Natural killer cell treated with Interleukin-12 subunit alpha and Interleukin-12 subunit beta and Interleukin-15 and Interleukin-18, amount 100 ng/mL, for 72 hours (primary cell): ENCODE measurements at places on chromosomes 4 and X.

DNA sequence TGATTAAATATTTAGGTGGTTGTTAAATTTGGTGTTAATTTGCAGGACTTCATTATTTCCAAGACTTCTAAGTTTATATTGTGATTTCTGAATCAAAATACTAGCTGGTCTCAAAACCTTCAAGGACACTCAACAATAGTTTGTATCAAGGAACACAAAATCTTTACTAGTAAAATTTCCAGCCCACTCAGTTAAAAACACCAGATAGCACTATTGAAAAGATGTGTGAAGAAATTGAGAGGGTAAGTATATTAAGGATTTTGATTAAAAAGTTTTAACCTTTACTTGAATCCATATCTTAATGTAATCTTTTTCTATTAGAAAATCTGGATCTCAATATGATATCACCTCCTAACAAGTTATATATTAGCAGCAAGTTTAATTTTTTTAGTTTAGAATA, 89.3 kb upstream of the UGT8 start:
- no peaks in the 10 kb centered on the region for H3K4me1 ChIP-seq
- H3K36me3 ChIP-seq, result no peaks in the 10 kb centered on the region
- no peak for DNase-seq
- H3K27ac ChIP-seq, result no peak overlapping the region
- H3K27me3 ChIP-seq, result no peaks in the 10 kb centered on the region

DNA sequence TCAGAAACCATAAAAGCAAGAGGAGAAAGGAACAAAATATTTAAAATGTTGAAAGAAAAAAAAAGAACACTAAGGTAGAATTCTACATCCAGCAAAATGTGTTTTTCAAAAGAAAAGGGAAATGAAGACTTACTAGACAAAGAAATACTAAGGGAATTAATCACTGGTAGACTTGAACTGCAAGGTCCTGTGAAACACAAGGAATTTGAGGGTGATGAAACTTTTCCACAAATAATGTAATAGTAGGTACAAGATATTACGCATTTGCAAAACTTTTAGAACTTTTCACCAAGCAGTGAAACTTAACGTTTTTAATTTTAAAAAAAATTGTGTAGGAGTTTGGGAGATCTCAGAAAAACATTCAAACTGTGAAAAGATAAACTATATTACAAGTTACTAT, 180.3 kb upstream of the MAGEB16 start:
- DNase-seq, result no peak
- no peak overlapping the region for H3K4me3 ChIP-seq
- H3K27ac ChIP-seq, result no peak overlapping the region
- no peaks in the 10 kb centered on the region for H3K4me1 ChIP-seq

DNA sequence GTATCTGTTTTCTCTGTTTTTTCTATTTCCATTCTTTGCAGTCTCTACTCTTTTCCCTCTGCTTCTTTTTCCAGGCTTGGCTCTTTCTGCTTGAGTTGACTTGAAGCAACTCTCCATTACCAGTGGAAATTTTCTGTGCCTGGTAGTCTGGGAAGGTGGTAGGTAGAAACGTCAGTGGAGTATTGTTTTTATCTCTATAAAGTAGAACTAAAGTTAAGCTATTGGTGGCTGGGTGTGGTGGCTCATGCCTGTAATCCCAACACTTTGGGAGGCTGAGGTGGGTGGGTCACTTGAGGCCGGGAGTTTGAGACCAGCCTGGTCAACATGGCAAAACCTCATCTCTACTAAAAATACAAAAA, 438.1 kb upstream of the AR start:
- peaks cover 4% of the 10 kb centered on the region for H3K27me3 ChIP-seq
- DNase-seq, result no peak
- no peaks in the 10 kb centered on the region for H3K4me1 ChIP-seq
- H3K4me3 ChIP-seq, result no peak overlapping the region
- no peak overlapping the region for H3K27ac ChIP-seq
- H3K36me3 ChIP-seq, result no peaks in the 10 kb centered on the region

DNA sequence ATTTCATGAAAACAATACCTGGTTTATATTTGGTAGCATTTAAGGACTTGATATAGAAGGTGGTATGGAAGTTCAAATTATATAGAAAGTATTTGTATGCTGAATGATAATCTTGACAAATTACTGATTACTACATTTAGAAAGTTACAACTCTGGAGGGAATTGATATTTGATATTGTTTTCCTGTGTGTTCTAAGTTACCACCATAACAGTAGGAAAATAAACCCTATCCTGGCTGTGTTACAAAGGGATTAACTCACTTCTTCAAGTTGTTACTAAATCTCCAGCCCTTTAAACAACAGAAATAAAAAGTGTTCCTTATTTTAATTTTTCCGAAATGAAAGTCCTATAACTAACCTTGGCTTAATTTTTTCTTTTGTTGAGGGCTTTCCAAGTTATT, 36.6 kb downstream of the FHL1 start:
- H3K4me1 ChIP-seq, result no peaks in the 10 kb centered on the region
- no peaks in the 10 kb centered on the region for H3K36me3 ChIP-seq
- peaks cover 8% of the 10 kb centered on the region for H3K27me3 ChIP-seq
- no peak overlapping the region for H3K27ac ChIP-seq
- no peak for DNase-seq

DNA sequence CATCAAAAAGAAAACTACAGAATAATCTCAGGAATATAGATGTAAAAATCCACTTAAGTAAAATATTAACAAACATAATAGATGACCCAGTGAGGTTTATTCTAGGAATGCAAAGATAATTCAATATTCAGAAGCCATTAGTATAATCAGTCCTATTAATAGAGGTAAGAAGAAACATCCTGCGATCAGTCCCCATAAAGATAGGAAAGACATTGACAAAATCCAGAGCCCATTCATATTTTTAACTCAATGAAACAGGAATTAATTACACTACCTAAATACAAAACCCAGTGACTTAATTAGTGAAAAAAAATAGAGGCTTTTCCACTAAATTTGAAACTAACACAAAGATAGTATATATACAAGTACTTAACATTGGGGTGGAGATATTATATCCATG, 321.4 kb upstream of the INTU start:
- H3K4me3 ChIP-seq, result no peak overlapping the region
- H3K4me1 ChIP-seq, result no peaks in the 10 kb centered on the region
- H3K36me3 ChIP-seq, result peaks cover 19% of the 10 kb centered on the region
- no peaks in the 10 kb centered on the region for H3K27me3 ChIP-seq
- no peak overlapping the region for H3K27ac ChIP-seq
- no peak for DNase-seq

DNA sequence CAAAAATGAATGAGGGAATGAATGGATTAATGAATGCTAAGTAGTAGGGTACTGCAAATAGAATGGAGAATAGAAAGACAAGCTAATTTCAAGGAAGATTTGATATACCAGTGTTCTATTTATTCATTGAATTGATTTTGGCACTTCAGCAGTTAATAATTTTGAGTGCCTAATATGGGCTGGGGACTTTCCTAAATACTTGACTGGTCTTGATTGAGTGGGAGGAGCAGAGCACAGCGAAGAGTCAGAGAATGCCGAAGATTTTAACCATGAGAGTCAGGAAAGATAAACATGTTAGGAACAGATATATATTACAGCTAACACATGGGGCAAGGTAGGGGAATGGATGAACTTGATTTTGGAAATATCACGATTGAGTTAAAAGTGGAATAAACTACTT, 10.6 kb downstream of the IL15 start:
- no peak overlapping the region for H3K4me3 ChIP-seq
- H3K36me3 ChIP-seq, result no peaks in the 10 kb centered on the region
- H3K27ac ChIP-seq, result no peak overlapping the region
- H3K27me3 ChIP-seq, result no peaks in the 10 kb centered on the region
- no peak for DNase-seq

GRCh38 chr4:183304538-183304937, 15.5 kb downstream of the CLDN22 start:
- DNase-seq, result no peak
- H3K27me3 ChIP-seq, result peaks cover 16% of the 10 kb centered on the region
- H3K27ac ChIP-seq, result no peak overlapping the region
- no peaks in the 10 kb centered on the region for H3K4me1 ChIP-seq
- H3K4me3 ChIP-seq, result no peak overlapping the region

DNA sequence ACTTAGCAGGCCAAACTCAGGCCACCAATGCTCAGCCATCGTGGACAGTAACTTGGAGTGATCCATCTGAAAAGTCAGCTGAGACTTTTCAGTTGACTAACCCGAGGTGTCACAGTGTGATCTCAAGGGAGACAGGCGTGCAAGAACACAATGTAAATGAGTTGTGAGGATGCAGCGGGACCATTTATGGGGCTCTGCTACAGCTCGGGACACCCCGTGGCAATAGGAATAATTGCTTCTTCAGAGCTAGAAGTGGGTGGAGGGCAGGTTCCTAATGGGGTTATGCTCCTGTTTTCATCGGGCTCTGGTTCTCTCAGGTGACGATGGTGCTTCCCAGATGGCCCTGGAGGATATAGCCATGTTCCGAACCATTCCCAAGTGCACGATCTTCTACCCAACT, 27.3 kb downstream of the TKTL1 start:
- DNase-seq, result no peak
- H3K4me1 ChIP-seq, result peaks cover 30% of the 10 kb centered on the region
- no peak overlapping the region for H3K27ac ChIP-seq

GRCh38 chrX:111811831-111812230, 64.2 kb upstream of the TRPC5OS start:
- no peaks in the 10 kb centered on the region for H3K36me3 ChIP-seq
- no peaks in the 10 kb centered on the region for H3K27me3 ChIP-seq
- H3K27ac ChIP-seq, result no peak overlapping the region
- no peak overlapping the region for H3K4me3 ChIP-seq
- DNase-seq, result no peak

GRCh38 chr4:154485127-154485773, 6.3 kb downstream of the DCHS2 start:
- no peak overlapping the region for H3K4me3 ChIP-seq
- peaks cover 4% of the 10 kb centered on the region for H3K27me3 ChIP-seq
- DNase-seq, result no peak
- H3K4me1 ChIP-seq, result no peaks in the 10 kb centered on the region
- no peaks in the 10 kb centered on the region for H3K36me3 ChIP-seq

DNA sequence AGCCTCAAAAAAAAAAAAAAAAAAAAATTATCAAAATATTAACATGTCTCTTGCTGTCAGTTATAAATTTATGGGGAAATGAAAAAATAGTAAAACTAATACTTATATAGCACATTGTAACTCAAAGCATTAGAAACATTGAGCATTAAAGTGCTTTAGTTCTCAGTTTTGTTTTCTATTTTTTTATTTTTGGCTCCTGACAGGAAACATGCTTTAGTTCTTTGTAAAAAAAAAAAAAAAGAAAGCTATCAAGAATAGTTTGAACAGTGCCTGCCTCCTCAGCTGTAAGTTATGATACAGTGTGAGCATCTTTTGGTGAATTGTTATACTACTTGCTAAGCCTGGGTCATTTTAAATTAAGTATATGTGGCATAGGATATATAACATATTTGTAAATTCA, 5.1 kb upstream of the CENPC start:
- no peaks in the 10 kb centered on the region for H3K4me1 ChIP-seq
- no peaks in the 10 kb centered on the region for H3K36me3 ChIP-seq
- H3K4me3 ChIP-seq, result no peak overlapping the region
- no peak for DNase-seq
- H3K27me3 ChIP-seq, result no peaks in the 10 kb centered on the region
- no peak overlapping the region for H3K27ac ChIP-seq

- H3K4me3 ChIP-seq, result no peak overlapping the region
- H3K27ac ChIP-seq, result no peak overlapping the region
- peaks cover 2% of the 10 kb centered on the region for H3K4me1 ChIP-seq
- no peak for DNase-seq
Observed at GRCh38 chrX:46263494-46263893, 281.7 kb downstream of the ZNF674 start.

DNA sequence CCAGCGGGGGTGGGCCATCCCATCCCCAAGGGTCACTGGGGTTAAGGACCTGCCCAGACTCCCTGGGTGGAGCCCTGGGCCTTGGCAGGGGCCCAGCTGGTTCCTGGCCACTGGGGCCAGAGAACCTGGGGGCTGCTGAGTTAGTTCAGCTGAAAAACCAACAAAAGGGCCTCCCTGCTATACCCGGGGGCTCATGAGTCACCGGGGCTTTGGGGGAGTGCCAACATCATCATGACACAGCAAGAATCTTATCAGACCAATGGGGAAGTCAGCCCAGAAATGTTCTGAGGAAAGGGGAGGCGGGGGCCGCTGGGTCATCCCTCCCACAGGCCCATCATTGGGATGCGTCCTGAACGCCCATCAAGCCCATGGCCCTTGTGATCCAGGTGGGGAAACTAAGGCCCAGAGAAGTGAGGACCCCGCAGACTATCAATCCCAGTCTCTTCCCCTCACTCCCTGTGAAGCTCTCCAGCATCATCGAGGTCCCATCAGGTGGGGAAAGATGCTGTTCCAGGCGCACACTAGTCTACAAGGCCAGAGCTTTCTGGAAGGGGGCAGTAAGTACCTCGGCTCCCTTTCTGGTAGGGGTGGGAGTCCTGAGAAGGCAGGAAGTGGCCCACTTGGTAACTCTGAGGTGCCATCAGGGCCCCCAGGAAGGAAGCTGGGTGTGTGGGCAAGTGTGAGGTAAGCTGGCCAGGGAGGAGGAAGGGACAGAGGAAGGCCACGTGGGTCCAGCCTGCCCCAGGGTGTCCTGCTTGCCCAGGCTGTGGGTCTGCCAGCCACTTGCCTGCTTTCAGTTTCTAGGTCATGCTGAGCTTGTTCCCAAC, 4.5 kb downstream of the G6PD start:
- H3K27me3 ChIP-seq, result peaks cover 3% of the 10 kb centered on the region
- peaks cover 42% of the 10 kb centered on the region for H3K4me1 ChIP-seq
- no peaks in the 10 kb centered on the region for H3K36me3 ChIP-seq

DNA sequence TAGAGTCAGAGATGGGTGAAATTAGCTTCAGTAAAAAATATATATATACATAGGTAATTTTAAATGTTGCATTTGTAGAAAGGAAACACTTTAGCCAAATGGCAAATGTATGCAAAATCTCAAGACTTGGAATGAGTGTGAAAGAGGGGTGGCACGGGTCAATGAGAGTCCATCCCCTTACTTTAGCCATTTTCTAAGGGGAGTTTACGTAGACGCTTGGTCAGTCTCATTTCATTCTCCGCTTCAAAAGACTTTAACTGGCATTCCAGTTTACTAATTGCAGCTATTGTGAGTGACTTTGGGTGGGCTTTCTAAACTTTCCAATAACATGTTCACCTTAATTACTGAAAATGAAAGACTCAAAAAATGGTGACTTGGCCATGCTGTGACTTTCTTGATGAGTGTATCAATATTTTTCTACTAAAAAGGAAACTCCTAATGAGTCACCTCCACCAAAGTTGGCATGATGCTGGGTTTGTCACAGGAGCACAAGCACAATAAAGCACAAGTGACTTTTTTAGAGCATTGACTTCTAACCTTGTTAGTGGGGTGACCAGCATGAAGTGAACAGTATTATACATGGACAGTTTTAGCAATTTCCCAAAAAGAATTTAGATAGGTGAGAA, 356.0 kb upstream of the RASGEF1B start:
- peaks cover 19% of the 10 kb centered on the region for H3K4me1 ChIP-seq
- H3K27me3 ChIP-seq, result peaks cover 11% of the 10 kb centered on the region
